ENCODE measurements at places on chromosomes 7 and 10.

DNA sequence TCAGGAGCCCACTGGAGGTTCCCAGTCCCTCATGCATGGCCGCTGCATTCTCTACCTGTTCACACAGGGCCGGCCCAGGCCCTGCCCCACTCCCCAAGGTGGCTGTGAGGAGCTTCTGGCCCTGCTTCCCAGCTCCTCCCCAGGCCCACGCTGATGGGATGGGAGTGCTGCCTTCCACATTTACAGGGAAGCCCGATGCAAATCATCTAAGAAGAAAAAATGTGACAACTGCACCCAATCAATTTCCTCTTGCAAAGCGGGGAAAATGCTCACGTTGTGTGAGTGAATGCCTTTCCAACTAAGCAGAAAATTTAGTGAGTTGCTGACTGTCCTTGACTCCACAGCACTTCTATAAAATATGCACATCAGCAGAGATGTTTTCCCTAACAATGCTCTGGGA, 485.8 kb upstream of the MGMT start:
- no peak for DNase-seq

DNA sequence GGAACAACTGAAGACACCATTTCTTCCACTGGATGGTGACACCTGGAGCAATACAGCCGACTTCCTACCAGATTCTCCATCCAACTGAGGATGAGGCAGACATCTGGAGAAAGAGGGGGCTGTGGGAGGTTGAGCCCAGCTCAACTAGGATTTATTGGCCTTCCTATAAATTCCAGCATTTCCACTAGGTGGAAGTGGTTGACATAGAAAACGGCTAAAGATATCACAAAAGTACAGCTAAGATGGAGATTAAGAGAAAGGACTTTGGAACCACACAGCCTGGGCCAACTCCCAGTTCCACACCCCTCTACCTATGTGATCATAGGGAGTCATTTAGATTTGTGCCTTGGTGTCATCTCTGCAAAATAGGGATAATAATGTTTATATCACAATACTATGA, 61.3 kb upstream of the CAV2 start:
- DNase-seq = no peak

GRCh38 chr7:55325371-55325792, 39.8 kb upstream of the LANCL2 start:
- DNase-seq = no peak

DNA sequence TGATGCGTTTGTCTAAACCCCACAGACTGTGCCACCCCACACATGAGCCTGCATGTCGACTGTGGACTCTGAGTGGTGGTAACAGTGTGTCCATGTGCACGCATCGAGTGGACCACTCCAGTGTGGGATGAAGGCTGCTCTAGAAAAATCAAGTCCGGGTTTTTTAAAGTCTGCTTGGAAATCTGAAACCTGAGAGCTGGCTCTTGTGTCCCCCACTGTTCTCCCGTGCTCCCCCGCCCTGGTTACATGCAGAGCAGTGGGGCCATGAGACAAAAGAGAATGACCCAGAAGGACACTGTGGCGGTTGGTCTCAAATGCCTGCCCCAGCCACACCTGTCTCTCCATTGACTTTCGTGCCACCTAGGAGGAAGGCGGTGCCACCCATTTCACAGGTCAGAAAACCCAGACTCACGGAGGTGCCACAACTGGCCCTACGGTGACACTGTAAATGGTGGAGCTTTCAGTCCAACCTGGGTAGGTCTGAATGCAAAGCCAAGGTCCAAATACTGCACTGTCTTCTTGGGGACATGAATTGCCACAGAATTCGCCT, 27.3 kb upstream of the PWWP2B start:
- DNase-seq = no peak

DNA sequence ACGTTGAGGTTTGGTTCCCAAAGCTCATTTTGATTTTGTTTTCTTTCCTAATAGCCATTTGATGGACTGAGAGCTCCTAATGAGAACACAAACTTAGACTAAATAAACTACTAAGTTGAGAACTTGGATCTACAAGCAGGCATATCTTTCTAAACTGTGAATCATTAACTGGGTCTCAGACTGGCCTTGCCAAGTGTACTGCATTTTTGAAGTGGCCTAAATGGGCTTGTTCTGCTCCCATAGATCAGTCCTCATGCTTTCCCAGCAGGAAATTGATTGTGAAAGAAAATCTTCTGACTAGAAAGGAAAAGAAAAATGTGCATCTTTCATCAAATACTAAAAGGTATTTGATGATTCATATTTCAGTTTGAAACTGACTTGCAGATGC, 46.7 kb upstream of the RBM33 start:
- DNase-seq = no peak

- DNase-seq = no peak
Measured at GRCh38 chr10:67790534-67791408, 47.2 kb downstream of the DNAJC12 start.

DNA sequence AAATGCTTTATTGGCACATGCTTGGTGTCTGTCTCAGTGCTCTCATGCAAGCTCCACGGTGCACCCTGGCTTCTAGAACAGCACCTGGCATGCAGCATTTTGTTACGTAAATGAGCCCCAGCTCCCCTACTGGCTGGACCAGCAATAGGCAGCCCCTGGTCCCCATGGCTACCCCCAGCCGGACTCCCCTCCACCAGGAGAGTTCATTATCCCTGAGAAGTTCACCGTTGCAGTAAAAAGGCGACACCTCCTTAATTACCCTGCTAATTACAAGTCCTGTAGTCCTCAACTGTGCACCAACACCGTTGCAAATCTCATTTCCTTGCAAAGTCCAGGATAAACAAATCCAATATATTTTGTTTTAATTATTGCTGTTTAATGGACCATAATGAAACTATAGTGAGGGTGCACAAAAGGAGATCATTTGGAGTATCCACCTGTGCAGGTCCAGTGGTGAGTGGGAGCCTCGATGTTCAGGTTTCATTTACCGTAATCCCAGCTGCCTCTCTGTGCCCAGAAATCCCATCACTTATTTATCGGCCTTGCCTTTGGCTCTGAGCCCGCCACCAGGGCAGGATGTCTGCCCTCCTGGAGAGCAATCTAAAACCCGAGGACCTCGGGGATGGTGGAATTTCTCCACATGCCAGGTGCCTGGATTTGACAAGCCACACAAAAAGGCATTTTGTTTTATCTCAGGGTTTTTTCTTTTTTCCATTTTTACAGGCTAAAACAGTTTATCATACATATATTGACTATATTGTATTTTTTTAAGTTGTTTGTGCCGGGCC, 12.8 kb upstream of the DRGX start:
- DNase-seq = no peak

DNA sequence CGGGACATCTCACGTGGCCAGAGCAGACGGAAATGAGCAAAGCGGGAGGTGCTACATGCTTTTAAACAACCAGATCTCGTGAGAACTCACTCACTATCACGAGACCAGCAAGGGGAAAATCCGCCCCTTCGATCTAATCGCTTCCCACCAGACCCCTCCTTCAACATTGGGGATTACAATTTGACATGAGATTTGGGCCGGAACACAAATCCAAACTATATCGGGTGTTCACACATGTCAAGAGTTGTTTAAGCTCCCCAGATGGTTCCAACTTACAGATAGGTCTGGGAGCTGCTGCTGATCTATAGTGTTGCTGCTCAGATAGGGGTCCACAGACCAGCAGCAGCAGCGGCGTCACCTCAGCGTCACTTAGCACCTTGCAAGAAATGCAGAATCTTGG, 194.9 kb downstream of the GPAM start:
- no peak for DNase-seq

GRCh38 chr7:134513169-134513752, 14.1 kb upstream of the AKR1B10 start:
- DNase-seq = no peak

GRCh38 chr7:14432924-14433323, 443.5 kb upstream of the ETV1 start:
- DNase-seq = no peak

Data from stimulated activated CD4-positive, alpha-beta T cell treated with anti-CD3 and anti-CD28 coated beads, Interleukin-1b, Interleukin-23, amount 100 ng/mL, for 1 hour (primary cell).